Activated naive CD8-positive, alpha-beta T cell treated with anti-CD3 and anti-CD28 coated beads, Interleukin-2, amount 10 ng/mL, durations not matched to agents 7 days and 5 days (primary cell): ENCODE measurements at places on chromosomes 13 and 19. TPM values are rescaled to one million over a fixed set of nuclear protein-coding genes. Genes with fewer than 3 reads are reported as not detected.

The ITGBL1 gene
- not detected for total RNA-seq

The MYPOP gene
- 12.0 TPM for total RNA-seq

The IGFL3 gene
- not detected for total RNA-seq

The NDUFA13 gene
- total RNA-seq: 336 TPM

The CYP2F1 gene
- not detected for total RNA-seq

The ZNF83 gene
- total RNA-seq: 81.0 TPM

The TNFSF13B gene
- total RNA-seq: 11.8 TPM

The MEF2B gene
- total RNA-seq: 5.2 TPM

The ACP4 gene
- total RNA-seq: not detected

The CCDC70 gene
- not detected for total RNA-seq

The PSG1 gene
- not detected for total RNA-seq

The PTPRH gene
- total RNA-seq: not detected

The BEST2 gene
- total RNA-seq: not detected

The RNF113B gene
- total RNA-seq: not detected

The C19orf85 gene
- total RNA-seq: not detected

The CDX2 gene
- not detected for total RNA-seq

The SYT5 gene
- not detected for total RNA-seq

The GARIN5A gene
- total RNA-seq: 0.50 TPM

The PDE4C gene
- total RNA-seq: 0.65 TPM

The C13orf42 gene
- total RNA-seq: not detected

The SHISA7 gene
- not detected for total RNA-seq

The ZNF486 gene
- 16.1 TPM for total RNA-seq

The ZNF616 gene
- 13.3 TPM for total RNA-seq

The ZNF324B gene
- 11.6 TPM for total RNA-seq

The GRIK5 gene
- 0.44 TPM for total RNA-seq

The CBLC gene
- total RNA-seq: not detected

The NECTIN2 gene
- total RNA-seq: 1.9 TPM

The SIGLEC8 gene
- not detected for total RNA-seq

The ADGRE3 gene
- total RNA-seq: not detected

The SLC10A2 gene
- not detected for total RNA-seq

The ATP8B3 gene
- 18.6 TPM for total RNA-seq

The KLF1 gene
- total RNA-seq: not detected

The PGLYRP2 gene
- 0.19 TPM for total RNA-seq

The ATP1A3 gene
- total RNA-seq: 7.1 TPM

The ADM5 gene
- 4.1 TPM for total RNA-seq

The TEX29 gene
- 0.80 TPM for total RNA-seq

The REEP6 gene
- total RNA-seq: 2.8 TPM

The CBY2 gene
- not detected for total RNA-seq

The SPHK2 gene
- total RNA-seq: 31.4 TPM

The SEMA6B gene
- 1.3 TPM for total RNA-seq

The MUC16 gene
- total RNA-seq: 0.09 TPM

The RHPN2 gene
- 1.8 TPM for total RNA-seq

The MED26 gene
- total RNA-seq: 21.2 TPM

The CYP2A6 gene
- total RNA-seq: 0.28 TPM

The NTF4 gene
- not detected for total RNA-seq

The FAM83E gene
- 2.7 TPM for total RNA-seq

The CPT1C gene
- 2.1 TPM for total RNA-seq

The RTBDN gene
- not detected for total RNA-seq

The GNG7 gene
- 1.2 TPM for total RNA-seq

The SPACA6 gene
- total RNA-seq: 4.8 TPM
